NCI-H1105 (cell line): ENCODE measurements at places on chromosomes 16 and 17.

GRCh38 chr17:43611230-43611969, 50.3 kb downstream of the MEOX1 start:
- DNase-seq = no peak

GRCh38 chr16:89210165-89210903, 7.2 kb upstream of the ZNF778 start:
- DNase-seq = no peak

DNA sequence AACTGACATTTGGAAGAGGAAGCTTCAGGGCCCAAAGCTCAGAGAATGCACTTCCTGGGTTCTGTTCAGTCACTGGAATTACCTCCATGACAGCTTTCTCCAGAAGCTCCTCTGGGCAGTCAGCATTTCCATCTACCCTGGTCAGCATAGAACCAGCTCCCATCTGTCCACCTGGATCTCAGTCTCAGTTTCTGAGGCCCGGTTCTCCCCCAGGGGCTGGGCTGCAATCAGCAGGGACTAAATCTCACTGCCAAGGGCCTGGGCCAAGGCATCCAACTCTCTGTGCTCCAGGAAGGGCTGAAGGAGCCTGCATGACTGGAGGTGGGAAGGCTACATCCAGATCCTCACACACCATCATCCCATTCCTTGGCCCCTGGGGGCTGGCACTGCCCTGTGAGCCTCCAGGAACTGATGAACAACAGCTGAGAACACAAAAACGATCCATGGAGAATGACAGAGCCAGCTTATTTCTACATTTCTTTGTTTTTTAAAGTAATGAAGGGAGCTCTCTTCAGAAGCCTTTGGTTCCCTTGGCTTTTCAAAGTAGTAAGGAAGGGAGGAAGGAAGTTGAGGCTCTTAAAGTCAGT, 66.3 kb upstream of the MRTFB start:
- no peak for DNase-seq

DNA sequence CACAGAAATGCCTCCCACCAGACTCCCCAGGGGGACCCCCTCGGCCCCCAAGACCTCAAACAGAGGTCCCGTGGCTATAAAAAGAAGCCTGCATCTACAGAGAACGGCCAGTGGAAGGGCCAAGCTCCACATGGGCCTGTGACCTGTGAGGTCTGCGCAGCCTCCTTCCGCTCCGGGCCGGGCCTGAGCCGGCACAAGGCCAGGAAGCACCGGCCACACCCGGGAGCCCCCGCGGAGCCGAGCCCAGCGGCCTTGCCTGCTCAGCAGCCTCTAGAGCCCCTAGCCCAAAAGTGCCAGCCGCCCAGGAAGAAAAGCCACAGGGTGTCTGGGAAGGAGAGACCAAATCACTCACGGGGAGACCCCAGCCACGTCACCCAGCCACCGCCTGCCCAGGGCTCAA, 18.3 kb upstream of the ZFPM1 start:
- DNase-seq = no peak

DNA sequence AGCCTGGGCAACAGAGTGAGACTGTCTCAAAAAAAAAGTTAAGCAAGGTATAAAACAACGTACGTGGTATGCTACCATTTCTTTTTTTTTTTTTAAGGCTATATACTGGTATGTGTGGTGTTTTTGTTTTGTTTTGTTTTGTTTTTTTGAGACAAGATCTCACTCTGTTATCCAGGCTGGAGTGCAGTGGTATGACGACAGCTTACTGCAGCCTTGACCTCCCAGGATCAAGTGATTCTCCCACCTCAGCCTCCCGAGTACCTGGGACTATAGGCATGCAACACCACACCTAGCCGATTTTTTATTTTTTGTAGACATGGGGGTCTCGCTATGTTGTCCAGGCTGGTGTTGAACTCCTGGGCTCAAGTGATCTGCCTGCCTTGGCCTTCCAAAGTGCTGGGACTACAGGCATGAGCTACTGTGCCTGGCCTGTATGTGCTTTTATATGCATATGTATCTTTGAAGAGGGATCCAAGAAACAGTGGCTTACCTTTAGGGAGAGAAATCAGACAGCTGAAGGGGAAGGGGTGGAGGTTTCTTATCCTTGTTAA, 6.5 kb downstream of the CENPV start:
- DNase-seq = no peak

GRCh38 chr17:79047291-79047920, 23.4 kb downstream of the C1QTNF1 start:
- DNase-seq = no peak

DNA sequence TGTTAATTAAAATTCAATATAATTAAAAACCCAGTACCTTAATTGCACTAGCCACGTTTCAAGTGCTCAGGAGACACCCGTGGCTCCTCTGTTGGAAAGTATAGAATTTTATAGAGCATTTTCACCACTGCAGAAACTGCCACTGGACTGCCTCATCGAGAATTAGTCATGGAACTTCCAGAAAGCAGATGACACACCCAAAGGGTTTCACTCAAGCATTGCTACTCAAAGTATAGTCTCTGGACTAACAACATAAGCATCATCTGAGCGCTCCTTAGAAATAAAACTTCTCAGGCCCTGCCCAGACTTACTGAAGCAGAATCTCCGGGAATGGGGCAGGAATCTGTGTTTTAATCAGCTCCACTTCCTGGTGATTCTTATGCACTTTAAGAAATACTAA, 63.5 kb upstream of the GPR139 start:
- no peak for DNase-seq

DNA sequence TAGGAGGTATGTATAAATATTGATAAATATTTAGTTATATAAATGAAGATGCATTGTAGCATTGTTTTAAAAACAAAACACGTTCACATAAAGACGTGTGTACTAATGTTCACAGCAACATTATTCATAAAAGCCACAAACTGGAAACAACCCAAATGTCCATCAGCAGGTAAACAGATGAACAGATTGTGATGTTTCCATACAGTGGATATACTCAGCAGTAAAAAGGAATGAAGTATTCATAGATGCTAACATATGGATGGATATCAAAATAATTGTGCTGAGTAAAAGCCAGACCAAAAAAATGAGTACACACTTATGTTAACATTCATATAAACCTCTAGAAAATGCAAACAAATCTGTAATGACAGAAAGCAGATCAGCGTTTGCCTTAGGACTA, 6.0 kb downstream of the CENPN start:
- DNase-seq = no peak

- DNase-seq = no peak
Observed at GRCh38 chr17:29587591-29587990, 1.9 kb downstream of the GIT1 start.

- DNase-seq = no peak
Observed at GRCh38 chr17:59814276-59814675, 78.5 kb downstream of the TUBD1 start.

GRCh38 chr16:85270374-85270773, 158.1 kb upstream of the CIBAR2 start:
- DNase-seq = no peak

DNA sequence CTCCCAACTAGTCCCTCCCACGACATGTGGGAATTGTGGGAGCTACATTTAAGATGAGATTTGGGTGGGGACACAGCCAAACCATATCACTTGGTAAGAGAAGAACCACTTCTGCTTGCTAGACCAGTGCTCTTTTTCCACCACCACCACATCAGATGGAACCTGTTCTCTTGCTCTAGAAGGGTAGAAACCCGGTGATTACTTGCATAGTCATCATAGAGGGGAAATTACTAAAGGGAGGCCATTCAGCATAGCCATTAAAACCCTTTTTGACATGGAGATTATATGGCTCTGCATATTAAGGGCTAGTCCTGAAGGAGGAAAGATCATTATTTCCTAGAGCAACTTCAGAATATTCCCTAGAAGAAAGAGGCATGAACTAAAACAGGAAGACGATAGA, 1188.0 kb downstream of the CDH11 start:
- DNase-seq = no peak

DNA sequence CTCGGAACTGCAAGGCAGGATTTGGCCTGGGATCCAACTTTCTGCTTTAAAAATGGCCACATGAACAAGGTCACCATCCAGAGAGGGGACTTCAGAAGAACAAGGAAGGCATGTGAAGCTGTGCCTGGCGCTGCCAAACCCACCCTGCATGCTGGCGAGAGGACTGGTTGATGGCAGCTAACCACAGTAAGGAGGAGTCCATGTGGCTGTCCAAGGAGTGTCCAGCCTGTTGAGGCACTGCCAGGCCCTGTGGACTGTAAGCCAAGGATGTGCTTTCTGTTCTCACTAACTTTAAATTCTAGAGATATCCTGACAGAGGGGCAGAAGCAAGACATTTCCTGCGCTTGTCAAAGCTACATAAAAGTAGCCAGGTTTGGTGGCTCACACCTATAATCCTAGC, 40.4 kb downstream of the CDK5R1 start:
- DNase-seq = no peak

DNA sequence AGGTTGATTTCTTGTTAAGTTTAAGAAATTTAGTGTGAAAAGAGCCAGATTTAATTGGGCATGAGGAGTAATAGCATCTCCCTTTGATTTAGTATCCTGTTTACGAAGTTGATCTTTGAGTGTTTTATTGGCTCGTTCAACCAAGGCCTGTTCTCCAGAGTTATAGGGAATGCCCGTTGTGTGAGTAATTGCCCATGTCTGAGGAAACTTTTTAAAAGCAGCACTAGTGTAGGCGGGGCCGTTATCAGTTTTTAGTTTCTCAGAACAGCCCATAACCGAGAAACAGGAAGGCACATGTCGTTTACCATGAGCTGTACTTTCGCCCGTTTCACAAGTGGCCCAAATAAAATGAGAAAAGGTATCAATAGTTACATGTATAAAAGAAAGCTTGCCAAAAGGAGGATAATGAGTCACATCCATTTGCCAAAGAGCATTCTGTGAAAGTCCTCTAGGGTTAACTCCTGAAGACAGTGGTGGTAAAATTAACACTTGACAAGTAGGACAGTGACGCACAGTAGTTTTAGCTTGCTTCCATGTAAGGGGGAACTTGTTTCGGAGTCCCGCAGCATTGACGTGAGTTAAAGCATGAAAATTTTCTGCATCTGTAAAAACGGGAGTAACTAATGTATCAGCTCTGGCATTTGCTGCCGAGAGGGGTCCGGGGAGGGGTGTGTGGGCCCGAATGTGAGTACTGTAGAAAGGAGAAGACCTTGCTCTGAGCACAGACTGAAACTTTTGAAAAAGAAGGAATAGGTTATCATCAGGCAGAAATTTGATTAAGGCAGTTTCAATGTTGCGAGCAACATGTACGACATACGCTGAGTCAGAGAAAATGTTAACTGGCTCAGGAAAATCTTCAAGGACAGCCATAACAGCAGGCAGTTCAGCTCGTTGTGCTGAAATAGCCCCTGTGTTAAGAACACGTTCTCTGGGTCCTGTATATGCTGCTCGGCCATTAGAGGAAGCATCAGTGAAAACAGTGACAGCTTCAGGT, 18.5 kb upstream of the KCTD5 start:
- DNase-seq = no peak

- DNase-seq = no peak
Observed at GRCh38 chr17:22138861-22139469, 446.6 kb downstream of the KCNJ18 start.

DNA sequence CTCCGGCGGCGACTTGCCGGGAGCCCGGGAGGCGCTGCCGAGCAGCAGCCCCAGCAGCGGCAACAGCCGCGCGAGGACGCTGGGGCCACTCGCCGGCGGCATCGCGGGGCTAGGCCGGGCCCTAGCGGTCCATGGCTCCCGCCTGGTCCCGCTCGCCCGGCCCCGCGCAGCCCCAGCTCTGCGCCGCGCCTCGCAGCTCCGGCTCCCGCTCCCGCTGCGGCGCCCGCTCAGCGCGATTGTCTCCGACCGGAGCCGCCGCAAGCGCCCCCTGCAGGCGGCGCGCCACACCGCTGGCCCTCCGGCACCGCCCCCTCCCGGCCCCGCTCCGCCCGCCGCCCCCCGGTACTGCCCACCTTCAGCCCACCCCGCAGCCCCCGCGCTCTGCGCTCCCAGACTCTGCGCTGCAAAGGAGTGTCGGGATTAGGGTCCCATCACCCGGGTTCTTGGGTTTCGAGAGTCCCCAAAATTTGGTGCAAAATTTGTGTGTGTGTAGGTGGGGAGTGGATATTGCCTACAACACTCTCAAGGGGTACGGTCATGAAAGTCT, at the start of gene FAM171A2:
FAM171A2 (minus strand) TSS at position 241 of the 547 bp plus-strand sequence; CDS start at position 102, 139 bp downstream.
- DNase-seq = peak; percentile 48

DNA sequence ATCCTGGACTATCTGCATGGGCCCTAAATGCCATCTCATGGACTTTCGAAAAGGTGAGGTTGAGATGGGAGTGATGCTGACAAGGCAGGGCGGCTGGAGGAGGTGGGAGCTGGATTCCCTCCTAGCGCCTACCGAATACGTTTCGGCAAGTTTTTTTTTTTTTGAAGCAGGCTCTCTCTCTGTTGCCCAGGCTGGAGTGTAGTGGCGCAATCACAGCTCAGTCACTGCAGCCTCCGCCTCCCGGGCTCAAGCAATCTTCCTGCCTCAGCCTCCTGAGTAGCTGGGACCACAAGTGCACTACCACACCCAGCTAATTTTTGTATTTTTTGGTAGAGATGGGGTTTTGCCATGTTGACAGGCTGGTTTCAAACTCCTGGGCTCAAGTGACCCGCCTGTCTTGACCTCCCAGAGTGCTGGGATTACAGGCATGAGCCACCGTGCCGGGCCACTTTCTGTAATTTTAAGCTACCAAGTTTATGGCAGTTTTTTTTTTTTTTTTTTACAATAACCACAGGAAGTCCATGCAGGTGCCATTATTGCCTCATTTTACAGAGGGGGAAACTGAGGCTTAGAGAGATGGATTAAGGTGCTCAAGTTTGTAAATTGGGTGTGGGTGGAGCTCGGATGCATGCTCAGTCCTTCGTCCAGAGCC, 246.4 kb downstream of the PRKCA start:
- DNase-seq = no peak

DNA sequence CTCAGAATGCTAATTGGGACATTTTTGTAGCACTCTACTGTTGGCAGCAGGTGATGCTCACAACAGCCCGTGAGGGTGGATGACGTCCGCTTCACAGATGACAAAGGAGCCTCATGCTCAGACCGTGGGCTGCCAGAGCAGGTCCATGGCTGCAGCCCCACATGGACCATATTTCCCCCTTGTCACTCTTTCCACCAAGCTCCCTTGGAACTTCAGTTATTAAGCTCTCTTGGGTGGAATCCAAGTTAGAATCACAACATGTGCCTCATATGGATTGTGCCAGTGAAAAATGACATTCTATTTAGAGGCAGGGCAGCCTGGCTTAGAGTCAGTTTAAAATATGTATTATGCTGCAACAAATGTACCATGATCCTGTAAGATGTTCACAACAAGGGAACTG, 33.2 kb upstream of the STH start:
- no peak for DNase-seq

- DNase-seq = no peak
Observed at GRCh38 chr17:81034168-81034777, 678 bp upstream of the BAIAP2 start.

DNA sequence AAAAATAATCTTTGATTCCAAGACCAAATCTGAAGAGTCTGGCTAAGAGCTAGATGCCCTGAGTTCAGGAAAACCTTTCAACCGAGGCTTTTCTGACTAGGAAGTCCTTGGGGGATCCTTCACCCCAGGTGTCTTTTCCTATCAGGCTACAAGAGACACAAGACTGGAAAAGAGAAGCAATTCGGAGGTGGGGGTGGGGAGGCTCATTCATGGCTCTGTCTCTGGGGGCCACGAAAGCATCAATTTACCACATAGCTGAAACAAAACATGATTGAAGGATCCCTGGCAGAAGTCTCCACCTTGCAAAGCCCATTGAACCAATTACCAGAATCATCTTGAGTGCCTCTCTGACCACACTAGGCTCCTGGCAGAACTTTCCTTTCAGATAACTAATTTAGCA, 239.8 kb upstream of the SALL1 start:
- no peak for DNase-seq

GRCh38 chr17:2122641-2123302, 67.9 kb downstream of the HIC1 start:
- DNase-seq = no peak
